ENCODE measurements at places on chromosomes 6 and 20.

- no peak for DNase-seq
These were observed 59.6 kb upstream of the LAMP5 start for GRCh38 chr20:9454791-9455190.

DNA sequence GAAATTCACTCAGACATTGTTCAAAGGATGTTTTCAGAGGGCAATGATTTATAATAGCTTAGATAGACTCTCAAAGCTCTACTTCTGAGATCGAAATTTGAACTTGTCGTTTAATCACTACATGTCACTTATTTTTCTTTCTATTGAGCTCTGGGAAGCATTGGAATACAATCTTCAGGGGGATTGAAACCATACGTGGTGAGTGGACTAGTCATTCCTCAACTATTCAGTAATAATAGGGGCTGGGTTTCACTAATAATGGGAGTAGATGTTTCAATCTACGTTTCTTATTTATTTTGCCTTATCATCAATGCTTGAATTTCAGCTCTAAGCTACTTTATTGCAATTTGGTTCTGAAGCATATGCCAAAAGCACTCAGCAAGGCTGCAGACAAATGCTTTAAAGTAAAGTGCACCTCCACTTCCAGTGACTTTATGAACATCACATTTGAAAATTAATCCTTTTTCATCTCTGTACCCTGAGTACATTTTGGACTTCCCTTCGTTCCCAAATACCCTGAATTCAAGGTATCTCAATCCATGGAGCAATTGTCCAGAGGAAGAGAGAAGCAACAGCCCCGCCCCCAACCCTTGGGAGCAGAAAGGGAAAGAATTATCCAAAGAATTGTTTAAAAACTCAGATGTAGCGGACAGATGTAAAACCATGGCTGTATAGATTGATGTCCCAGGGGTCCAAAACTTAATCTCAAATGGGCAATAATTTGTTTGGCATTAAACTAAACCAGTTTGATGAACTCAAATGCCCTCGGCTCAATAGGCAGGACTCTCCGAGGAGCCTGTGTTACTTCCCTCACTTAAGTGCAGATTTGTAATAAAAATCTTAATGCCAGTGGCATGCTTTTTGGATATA lies 68.1 kb downstream of the HFE start:
- no peak for DNase-seq

- no peak for DNase-seq
These were observed 514.3 kb upstream of the CITED2 start for GRCh38 chr6:139888681-139889122.

DNA sequence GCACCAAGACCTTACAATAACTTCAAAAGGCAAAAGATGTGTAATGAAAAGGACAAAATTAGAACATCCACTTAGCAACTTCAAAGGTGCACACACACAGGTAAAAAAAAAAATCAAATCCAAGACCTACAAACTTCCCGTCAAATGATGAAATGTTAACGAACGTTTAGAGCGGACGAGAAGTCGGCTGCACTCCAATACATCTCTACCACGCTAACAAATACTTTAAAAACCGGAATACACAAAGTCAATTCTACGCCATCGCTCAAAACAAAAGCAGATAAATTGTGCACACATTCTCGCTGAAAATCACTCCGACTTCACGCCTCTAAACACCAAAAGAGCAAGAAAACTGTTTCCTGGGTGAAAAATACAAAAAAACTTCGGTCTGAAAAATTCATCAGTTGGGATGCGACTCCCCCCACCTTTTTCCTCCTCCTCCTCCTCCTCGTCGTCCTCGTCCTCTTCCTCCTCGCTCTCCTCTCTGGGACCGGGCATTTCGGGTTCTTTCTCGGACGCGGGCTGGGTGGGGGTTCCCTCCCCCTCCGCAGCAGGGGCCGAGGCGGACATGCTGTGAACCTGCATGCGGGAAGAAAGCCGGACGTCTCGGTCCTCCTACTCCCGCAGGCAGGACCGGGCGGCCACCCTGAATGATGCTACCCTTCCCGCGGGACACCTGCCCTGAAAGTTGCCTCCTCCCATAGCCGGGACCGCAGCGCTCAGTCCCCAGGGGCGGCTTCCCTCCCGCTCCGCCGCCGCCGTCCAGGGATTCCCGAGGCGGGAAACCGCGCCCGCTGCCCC lies 712 bp downstream of the DEK start:
- no peak for DNase-seq

DNA sequence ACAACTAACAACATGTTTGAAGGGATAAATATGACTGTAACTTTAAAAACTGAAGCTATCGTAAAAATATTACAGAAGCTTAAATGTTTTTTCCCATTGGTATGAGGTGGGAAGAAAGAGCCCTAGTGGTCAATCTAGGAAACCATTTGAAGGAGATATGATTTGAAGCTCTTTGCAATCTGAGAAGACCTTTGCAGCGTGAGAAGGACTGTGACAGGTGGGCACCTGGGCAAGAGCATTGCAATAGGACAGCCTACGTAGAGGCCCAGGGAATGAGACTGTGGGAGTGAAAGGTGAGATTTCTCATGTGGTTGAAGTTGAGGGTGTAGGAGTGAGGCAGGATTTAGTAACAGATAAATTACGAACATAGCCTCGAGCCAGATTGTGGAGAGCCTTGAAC lies 108.0 kb upstream of the PDE7B start:
- DNase-seq = no peak

- no peak for DNase-seq
These were observed 75.1 kb upstream of the SCGN start for GRCh38 chr6:25576919-25577318.

DNA sequence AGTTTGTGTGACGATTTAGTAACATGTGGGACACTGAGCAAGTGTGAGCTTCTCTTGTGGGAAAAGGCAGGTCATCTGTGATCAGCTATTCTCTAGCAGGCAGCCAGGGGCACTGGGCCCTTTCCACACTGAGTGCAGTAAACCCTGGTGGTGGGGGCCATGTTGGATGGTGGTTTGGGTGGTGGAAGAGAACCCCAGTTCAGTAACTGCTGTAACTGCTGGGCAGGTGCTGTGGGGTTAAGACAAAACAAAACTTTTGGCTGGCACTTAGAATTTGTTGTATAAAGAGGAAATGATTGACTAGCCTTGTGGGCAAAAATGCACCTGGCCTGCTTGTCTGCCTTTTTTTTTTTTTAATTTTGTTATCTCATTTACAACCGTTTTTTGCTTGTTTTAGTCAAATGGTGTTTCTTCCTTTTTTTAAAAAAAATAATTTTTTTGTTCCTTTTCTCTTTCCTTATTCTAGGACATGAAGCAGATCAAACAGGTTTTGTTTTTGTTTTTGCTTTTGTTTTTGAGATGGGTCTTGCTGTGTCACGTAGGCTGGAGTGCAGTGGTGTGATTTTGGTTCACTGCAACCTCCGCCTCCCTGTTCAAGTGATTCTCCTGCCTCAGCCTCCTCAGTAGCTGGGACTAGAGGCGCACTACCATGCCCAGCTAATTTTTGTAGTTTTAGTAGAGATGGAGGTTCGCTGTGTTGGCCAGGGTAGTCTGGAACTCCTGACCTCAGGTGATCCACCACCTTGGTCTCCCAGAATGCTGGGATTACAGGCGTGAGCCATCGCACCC lies 59.8 kb downstream of the IGF2R start:
- DNase-seq = no peak

DNA sequence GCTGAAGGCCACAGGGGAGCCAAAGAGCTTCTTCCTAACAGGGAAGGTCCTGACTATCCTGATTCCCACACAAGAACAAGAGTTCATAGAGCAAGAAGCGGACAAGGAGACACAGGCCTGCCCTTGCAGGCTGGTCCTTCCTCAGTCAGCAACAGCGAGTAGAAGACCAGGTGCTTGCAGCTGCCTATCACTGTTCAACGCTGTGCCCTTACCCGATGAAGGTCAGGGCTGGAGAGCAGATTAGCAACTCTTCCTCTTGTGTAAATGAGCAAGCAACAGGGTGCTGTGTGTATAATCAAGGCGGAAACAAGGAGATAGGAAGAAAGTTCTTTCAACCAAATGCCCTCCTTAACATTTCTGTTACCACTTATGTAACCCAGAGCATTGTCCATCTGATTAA lies 115.3 kb upstream of the SPACA1 start:
- DNase-seq = no peak

- no peak for DNase-seq
These were observed 371.0 kb downstream of the TAF4 start for GRCh38 chr20:61694682-61695081.

DNA sequence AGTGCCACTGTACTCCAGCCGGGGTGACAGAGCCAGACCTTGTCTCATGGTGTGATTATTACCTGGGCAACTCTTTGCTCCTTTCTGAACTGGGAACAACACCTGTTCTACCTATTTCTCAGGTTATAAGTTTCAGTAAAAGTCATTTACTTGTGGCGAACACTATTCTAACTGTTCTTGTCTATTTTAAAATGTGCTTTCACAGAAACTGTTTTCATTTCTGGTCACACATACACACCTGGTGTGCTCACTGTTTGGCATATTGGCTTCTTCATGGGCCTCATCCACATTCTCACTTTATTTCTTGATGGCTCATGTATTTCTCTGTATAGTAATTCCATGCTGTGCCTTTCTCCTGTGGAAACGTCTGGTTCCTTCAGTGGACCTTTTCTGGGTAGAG lies 30.5 kb upstream of the XRN2 start:
- no peak for DNase-seq

- no peak for DNase-seq
These were observed 20.5 kb upstream of the PI3 start for GRCh38 chr20:45154183-45154582.

- DNase-seq = no peak
These were observed 123.9 kb downstream of the MAP3K4 start for GRCh38 chr6:161115468-161115867.

DNA sequence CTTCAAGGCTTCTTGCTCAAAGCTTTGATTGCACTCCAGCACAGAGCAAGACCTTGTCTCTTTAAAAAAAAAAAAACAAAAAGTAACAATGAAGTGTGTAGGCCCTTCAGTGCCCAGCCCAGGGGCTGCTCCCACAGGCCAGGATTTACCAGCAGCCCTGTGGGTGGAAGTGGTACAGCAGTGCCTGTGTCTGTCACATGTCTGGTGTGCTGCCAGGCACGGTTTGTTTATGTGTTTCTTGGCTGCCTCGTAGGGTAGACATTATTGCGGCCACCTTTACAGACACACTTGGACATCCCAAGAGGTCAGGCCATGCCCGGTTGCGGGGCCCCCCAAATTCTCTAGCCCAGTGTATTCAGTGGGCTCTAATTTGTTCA lies 12.7 kb downstream of the DYNLRB1 start:
- DNase-seq = no peak
